ENCODE measurements at places on chromosomes 4 and X.

- DNase-seq: no peak
These were observed 237.0 kb downstream of the IDS start for GRCh38 chrX:149267878-149268813.

- no peak for DNase-seq
These were observed 1.0 kb downstream of the SOX3 start for GRCh38 chrX:140503714-140504351.

- DNase-seq: no peak
These were observed 80.2 kb downstream of the SCD5 start for GRCh38 chr4:82718162-82718940.

- DNase-seq: no peak
These were observed 82.3 kb downstream of the PRKX start for GRCh38 chrX:3631196-3631595.

GRCh38 chr4:40337051-40337450 lies 1.9 kb downstream of the CHRNA9 start:
- DNase-seq: no peak

DNA sequence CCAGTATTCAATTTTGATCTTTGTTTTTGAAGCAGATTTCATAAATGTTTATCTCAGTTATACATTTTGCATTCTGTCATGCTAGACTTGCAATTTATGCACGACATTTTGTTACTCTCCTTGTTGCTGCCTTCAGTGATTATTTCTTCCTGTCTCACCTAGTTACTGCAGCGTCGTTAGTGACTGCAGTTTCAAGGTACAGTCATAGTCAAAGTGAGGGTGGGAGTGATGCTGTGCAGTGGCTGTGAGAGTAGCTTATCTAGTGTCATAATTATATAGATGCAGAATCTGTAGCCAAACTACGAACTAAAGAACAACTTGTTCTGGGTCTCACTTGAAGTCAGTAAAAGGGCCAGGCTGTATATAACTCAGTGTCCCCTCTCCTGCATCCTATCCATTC lies 69.8 kb downstream of the GPR101 start:
- no peak for DNase-seq

DNA sequence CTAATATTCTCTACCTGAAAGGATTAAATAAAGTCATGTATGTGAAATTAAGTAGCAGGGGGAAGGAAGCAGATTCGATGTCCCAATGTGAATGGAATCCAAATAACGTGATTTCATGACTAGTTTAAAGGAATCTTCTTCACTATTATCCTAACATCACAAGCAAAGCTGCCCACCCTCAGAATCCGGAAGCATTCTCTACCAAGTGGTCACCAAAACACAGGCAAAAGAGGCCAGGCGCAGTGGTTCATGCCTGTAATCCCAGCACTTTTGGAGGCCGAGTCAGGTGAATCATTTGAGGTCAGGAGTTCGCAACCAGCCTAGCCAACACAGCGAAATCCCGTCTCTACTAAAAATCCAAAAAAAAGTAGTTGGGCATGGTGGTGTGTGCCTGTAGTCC lies 212.9 kb downstream of the LDB2 start:
- no peak for DNase-seq

- no peak for DNase-seq
These were observed 405 bp upstream of the HS3ST1 start for GRCh38 chr4:11428899-11429698.

- no peak for DNase-seq
These were observed 29.0 kb upstream of the CCNG2 start for GRCh38 chr4:77127837-77128621.

DNA sequence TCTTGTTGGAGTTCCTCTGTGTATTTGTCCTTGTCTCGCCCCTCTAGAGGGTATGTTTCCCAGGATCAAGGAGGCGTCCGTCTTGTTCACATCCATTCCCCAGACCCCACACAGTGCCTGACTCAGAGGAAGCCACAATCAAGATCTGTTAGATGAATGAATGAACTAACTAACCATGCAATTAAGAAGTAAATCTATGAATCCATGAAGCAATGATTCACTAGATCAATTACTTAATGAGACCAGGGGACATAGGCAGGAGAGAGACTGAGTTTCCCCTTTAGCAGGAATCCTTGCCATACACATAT lies 11.9 kb downstream of the BLOC1S4 start:
- no peak for DNase-seq

DNA sequence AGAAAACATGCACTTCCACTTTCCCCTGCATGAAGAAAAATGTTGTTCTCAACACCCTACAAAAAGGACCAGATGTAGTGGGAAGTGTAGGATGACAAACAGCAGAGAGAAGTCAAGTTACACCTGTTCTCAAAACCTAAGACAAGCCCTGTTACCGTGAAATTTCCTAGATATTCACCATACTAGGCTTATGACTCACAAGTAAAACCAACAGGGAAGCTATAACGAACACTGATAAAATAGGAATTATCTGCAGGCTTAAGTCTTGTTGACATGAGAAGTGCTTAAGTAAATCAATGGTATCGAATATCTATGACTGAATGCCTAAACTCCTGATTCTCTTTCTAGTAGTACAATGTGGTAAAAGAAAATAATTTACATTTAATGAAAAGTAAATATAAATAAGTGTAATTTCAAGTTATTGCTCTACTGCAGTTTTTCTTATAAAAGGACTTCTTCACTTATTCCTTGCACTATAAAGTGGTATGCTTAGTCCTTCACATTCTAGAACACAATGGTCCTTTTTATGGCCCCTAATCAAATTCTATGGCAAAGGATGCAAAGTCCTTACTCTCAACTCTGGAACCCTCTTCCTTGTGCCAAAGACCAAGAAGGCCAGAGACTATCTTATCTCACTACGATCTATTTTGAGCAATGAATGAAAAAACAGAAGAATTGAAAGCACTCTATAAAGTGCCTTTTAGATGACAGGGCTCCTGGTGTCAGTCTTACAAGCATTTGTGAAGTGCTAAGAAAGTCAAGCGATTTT lies 19.6 kb downstream of the AP1S2 start:
- DNase-seq: no peak

GRCh38 chrX:30975467-30975866 lies 86.4 kb upstream of the TAB3 start:
- no peak for DNase-seq

GRCh38 chr4:143359644-143360193 lies 23.0 kb downstream of the GAB1 start:
- no peak for DNase-seq

DNA sequence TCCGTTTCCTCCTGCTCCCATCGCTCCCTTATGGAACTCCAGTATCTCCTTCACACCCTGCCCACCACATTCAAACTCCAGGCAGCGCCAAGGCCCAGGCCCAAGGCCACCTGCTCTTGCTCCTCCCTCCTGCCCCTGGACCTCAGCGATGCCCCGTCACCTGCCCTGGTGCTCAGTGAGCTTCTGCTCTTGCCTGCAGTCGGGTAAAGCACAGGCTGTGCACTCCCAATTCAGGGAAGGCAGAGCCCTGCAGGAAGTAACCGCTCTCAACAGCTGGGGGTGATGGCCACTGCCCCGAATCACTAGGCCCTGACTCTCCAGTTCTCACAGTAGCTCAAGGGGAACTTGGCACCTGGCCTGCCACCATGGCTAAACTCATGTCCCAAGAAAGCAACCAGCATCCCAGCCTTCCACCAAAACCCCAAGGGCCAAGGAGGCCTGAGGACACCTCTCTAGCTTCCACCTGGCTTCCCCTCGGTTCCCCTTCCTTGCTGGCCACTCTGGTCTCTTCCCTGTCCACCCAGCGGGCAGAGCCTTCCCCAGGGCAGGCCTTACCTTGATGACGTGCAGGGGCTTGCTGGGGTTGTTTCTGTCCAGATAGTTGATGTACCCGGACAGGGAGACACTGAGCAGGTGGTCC lies 29.3 kb downstream of the WDR1 start:
- DNase-seq: no peak
